ENCODE measurements at places on chromosomes 11 and 22. TPM values are rescaled to one million over a fixed set of nuclear protein-coding genes. Genes with fewer than 3 reads are reported as not detected.

- no peak for DNase-seq
Observed at GRCh38 chr22:22112533-22113294, 130.1 kb upstream of the TOP3B start.

MPZL2 gene
- 1.0 TPM for total RNA-seq

- DNase-seq = no peak
Observed at GRCh38 chr22:47132428-47132825, 370.0 kb downstream of the TBC1D22A start.

DNA sequence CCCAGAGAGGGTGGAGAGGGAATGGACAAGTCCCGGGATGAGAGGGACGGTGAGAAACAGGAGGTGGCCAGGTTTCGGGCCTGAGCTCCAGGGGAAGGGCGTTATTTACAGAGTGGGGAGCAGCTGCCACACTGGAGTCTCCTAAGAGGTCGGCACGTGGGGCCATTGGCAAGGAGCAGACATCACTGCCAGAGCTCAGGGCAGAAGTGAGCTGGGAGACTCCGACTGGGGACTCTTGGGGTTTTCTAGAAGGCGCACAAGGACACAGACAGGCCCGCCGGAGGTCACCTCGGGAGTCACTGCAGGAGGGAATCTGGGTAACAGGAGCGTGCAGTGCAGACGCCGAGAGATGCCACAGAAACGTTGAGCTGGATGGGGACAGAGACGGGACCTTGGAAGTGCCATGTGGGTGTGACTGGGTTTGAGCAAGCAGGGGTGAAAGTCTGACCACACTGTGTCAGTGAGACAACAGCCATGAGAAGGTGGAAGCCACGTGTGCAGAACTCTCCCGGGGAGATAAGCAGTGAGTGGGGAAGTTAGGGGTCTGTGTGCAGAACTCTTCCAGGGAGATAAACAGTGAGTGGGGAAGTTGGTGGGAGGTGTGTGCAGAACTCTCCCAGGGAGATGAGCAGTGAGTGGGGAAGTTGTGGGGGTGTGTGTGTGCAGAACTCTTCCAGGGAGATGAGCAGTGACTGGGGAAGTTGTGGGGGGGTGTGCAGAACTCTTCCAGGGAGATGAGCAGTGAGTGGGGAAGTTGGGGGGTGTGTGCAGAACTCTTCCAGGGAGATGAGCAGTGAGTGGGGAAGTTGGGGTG lies 187.5 kb downstream of the SHANK2 start:
- DNase-seq = no peak

- no peak for DNase-seq
Observed at GRCh38 chr22:43205748-43206508, 19.0 kb upstream of the TTLL12 start.

- no peak for DNase-seq
Observed at GRCh38 chr11:76026281-76026680, 180.0 kb downstream of the WNT11 start.

- DNase-seq = no peak
Observed at GRCh38 chr22:29065468-29066190, 4.0 kb upstream of the C22orf31 start.

MMP10 gene
- total RNA-seq = not detected

GRCh38 chr11:76591416-76591815 lies 79.1 kb downstream of the LRRC32 start:
- no peak for DNase-seq

RRM1 gene
- total RNA-seq = 48.0 TPM

DNA sequence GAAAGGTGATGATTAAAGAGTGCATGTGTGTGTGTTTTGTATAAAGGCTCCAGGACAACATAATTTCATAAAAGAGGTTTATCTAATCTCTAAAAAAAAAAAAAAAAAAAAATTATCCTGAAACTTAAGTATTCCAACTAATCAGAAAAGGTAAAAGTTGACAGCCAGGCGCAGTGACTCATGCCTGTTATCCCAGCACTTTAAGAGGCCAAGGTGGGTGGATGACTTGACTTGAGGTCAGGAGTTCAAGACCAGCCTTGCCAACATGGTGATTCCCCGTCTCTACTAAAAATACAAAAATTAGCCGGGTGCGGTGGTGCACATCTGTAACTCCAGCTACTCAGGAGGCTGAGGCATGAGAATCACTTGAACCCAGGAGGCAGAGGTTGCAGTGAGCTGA lies 632.7 kb upstream of the CHORDC1 start:
- DNase-seq = no peak

- DNase-seq = peak; percentile 72
Observed at GRCh38 chr11:107689317-107690202, 22.3 kb downstream of the SLN start.

- DNase-seq = peak; percentile 83
Observed at GRCh38 chr11:119338318-119338890, 2.3 kb downstream of the C1QTNF5 start.

ALDH3B1 gene
- total RNA-seq = not detected

DNA sequence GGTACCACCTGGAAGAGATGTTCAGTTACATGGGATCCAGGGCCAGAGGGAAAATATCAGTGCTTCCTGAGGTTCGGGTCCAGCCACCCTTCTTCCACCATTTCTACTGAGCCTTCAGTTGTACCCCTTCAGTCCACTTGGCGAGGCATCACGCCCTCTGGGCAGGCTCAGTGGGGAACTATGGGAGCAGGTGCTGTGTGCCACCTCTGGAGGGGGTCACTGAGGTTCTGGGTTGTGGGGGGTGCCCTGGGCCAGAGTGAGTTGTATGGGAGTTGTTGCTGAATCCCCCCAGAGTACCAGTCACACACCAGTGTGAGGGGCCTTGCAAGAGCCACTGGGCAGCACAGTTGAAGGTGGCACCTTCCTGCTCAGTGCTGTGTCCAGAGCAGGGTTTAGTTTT lies 2.7 kb upstream of the SREBF2 start:
- no peak for DNase-seq

DNA sequence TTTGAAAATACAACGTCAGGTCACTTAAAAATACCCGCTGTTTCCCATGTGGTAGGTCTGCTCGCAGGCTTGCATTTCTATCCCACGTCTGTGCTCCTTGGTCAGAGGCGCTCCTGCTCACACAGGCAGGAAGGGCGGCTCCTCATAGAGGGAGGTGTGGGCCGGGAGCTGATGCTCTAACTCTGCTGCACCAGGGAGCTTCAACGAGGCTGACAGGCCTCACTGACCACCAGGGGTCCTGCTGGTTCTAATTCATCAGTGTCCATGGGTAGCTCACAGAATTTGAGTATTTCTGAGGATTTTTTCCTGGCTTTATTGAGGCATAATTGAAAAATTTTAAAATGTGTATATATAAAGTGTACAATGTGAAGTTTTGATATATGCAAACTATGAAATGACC lies 68.5 kb downstream of the PIWIL3 start:
- DNase-seq = peak; percentile 28

OR51B4 gene
- total RNA-seq = 0.49 TPM

GRCh38 chr22:47587361-47587760 lies 824.9 kb downstream of the TBC1D22A start:
- DNase-seq = no peak

SOX6 gene
- total RNA-seq = 21.0 TPM

GRCh38 chr11:70331901-70332300 lies 61.4 kb downstream of the PPFIA1 start:
- DNase-seq = no peak

GRCh38 chr22:47042861-47043496 lies 280.5 kb downstream of the TBC1D22A start:
- DNase-seq = no peak

GRCh38 chr11:72609045-72609444 lies 65.2 kb downstream of the PDE2A start:
- DNase-seq = no peak

GRCh38 chr11:62857541-62857982 lies 18.2 kb upstream of the WDR74 start:
- DNase-seq = no peak

- no peak for DNase-seq
Observed at GRCh38 chr11:130738611-130739010, 177.7 kb downstream of the SNX19 start.

DNA sequence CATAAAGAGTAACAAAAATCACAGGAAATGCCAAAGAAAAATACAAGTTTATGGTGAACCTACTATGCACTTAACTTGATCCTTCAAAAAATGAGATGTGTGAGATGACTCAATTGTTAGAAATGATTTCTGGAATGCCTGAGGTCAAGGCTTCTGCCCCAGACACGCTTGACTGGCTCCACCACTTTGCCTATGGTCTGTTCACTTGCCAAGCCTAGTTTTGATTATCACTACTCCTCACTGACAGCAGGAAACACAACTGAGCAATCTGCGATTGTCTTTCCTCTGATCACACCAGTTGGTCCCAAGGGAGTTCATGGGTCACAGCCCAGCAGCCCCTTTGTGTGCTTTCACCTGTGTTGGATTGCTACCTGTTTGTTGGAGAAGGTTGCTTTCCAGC lies 20.6 kb upstream of the PRDM10 start:
- DNase-seq = no peak

PARVG gene
- total RNA-seq = 0.90 TPM

DNA sequence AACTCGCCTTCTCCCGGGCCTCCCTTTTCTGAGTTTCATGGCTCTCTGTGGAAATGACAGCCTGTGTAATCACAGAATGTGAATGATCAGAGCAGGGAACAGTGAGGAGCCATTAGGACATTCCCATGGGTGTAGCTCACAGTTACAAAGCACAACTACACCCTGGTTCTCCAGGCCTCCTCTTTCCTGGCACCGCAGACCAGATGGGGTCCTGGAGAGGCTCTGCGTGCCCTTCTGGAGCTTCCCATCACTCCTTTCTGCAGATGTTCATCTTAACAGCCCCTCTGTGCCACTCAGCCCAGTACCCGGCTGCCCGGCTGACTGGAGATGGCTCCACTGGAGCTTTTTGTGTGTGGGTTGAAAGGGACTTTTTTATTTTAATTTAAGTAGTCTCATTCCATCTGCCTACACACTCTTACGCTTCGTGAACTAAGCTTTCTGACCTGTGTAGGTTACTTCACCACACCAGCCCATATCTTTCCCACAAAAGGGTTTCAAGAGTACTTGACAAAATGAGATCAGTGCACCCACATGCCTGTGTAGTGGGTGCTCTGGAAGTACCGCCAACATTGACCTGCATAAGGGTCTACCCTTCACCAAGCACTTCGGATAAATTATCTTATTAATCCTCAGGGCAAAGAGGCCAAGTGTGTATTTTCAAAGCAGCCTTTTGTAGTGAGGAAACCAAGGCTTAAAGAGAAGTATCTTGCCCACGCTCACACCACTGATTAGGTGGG lies 29.8 kb downstream of the SREBF2 start:
- DNase-seq = no peak

DNA sequence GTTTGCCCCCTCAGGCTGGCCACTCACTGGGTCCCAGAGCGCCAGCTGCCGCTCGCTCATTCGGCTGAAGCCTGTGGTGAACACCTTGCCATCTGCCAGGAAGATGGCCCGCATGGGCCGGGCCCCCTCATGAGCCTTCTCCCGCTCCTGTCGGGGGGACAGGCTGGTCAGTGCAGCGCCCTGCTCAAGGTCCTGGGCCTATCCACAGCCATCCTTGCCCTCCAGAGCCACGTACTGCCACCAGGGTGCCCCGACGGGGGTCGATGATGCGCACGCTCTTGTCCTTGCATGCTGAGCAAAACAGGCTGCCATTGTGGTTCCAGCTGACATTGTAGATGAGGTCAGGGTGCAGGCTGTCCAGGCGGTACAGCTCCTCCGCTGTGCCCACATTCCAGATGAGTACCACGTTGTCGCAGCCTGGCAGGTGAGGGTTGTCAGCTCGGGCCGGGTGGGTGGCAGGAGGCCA lies 2.1 kb downstream of the CORO1B start:
- no peak for DNase-seq

- DNase-seq = no peak
Observed at GRCh38 chr22:48053486-48053885, 1291.0 kb downstream of the TBC1D22A start.

GRCh38 chr11:10540546-10540914 lies 457 bp downstream of the RNF141 start:
- peak; percentile 44 for DNase-seq

DNA sequence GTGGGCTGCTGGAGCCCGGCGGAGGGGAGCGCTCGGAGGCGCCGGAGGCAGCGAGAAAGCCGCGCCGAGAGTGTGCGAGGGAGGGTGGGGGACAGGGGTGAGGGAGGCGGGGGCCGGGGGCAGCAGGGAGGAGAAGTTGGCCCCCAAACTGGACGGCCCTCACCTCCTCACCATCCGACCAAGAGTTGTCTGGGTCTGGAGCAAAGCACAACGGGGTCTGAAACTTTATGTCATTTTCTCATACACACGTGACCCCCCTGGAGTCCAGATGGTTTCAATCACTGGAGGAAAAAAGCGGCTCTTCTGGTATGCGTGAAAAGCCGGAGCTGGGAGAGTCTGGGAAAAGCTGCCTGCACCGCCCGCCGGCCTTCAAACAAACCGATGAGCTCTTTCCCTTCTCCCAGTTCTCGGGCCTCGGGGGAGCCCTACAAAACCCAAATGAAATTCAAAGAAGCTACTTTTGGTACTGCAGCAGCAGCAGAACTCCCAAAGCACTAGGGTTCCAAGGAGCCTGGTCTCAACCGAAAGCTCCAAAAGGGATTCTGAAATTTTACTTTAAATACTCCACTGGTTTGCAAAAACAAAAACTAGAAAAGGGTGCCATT lies 39.7 kb upstream of the AKIP1 start:
- peak; percentile 70 for DNase-seq

PCSK7 gene
- 93.6 TPM for total RNA-seq

DNA sequence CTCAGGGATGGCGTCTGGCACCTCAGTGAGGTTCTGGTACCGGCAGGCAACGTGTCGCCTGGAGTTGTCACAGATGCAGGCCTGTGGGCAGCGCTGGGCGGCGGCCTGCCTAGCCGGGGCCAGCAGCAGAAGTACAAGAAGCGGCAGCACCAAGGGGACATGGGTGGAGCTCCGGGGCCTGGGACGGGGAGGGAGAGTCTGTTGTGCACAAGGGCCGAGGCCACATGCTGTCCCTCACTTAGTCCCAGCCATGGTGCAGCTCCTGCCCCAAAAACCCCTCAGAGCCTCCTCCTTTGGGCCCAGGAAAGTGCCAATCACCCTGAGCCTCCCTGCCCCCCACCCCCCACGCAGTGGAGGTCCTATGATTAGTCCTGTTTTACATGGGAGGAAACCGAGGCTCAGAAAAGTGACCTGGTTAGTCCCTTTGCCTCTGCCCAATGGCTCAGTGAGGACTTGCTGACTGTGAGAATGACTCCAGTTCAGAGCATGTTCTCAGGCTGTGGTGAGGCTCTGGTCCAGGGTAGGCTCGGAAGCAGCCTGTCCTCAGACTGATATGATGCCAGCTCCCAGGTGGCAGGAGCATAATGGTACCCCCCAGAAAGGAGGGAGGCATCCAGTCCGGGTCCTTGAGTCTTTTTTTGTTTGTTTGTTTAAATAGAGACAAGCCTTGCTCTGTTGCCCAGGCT lies 1.1 kb downstream of the CHADL start:
- DNase-seq = no peak

DNA sequence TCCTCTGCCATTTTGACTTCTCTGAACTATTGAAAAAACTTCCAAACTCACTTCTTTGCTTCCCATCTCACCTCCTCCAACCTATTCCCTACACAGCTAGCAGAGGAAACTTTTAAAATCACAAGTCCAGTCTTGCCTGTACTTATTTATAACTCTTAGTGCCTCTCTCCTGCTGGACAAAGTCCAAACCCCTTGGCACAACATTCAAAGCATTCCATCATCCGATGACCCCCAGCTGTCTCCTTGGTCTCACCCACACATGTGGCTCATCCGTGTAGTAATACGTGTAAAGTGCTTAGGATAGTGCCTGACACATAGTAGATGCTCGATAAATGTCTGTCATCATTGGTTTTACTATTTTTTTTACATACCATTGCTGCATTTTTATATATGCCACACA lies 101.4 kb downstream of the PARVA start:
- DNase-seq = no peak
